Testis (tissue), 5 donors: ENCODE measurements at places on chromosomes 5 and 9. TPM values are rescaled to one million over a fixed set of nuclear protein-coding genes. Genes with fewer than 3 reads are reported as not detected.

C9 gene
- 0.95 TPM for polyA plus RNA-seq

RANBP17 gene
- polyA plus RNA-seq = 34.1 TPM

ANKS6 gene
- 12.8 TPM for polyA plus RNA-seq

EGFL7 gene
- polyA plus RNA-seq = 68.5 TPM

SLC25A48 gene
- 1.8 TPM for polyA plus RNA-seq

- DNase-seq = no peak
- no peaks in the 10 kb centered on the region for H3K4me1 ChIP-seq
- H3K27ac ChIP-seq = no peak overlapping the region
Observed at GRCh38 chr9:97895695-97896332, 26.5 kb downstream of the TRMO start.

DNA sequence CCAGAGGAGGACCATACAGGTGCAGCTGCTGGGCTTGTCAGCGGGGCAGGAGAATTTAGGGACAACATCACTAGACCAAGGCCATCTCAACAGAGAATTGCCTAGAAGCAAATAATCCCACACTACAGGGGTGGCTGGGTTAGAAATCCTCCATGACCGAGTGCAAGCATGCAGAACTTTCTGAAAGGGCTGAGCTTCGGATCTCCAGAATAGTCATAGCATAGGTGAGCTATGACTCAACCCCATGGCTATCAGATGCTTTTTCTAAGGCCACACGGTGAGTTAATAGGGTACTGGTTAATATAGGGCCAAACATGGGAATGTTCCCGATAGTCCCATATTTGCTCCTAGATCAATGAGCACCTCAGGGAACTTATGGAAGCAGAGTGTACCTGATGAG, 4.2 kb downstream of the KCNIP1 start:
- peaks cover 13% of the 10 kb centered on the region for H3K4me1 ChIP-seq
- no peaks in the 10 kb centered on the region for H3K27me3 ChIP-seq
- H3K27ac ChIP-seq = no peak overlapping the region
- DNase-seq = no peak
- H3K36me3 ChIP-seq = no peaks in the 10 kb centered on the region

DNA sequence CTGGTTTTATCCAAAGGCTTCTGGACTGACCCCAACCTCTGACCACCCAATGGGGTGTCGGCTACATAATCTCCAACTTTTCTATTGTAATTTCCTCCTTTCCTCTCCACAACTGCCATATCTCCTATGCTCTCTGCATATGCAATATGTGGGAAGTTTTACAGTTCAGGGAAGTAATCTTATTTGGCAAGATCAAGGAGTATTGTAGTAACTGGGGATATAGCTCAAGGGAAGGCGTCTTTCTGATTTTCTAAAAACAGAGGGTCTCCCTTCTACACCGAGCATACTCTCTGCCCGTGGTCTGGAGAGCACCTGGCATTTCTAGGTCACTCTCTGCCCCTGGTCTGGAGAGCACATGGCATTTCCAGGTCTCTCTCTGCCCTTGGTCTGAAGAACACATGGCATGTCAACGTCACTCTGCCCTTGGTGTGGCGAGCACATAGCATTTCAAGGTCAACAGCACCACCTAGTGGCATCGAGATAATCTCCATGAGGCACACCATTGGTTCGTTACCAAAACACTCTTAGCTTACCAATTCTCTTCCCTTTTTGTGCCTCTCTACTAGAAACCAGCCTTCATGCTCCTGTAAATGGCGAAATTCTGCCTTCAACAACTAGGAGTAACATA, 616.4 kb upstream of the NUDT12 start:
- H3K4me1 ChIP-seq = no peaks in the 10 kb centered on the region
- no peaks in the 10 kb centered on the region for H3K36me3 ChIP-seq

DNA sequence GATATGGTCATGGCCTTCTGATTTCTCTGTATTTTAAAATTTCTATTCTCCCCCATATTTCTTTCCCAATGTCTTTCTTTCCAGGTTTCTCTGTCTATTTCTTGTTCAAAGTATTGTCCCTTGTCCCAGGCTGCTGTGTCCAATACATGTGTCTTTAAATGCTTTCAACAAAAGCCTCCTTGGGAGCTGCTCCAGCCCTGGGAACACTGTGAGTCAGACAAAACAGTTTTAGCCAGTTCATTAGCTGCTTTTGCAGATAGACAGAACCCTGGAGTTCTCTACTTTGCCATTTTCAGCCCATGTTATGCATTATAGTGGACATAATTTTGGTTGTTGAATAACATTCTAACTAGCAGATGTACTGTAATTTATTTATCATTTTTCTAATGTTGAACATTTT, 20.5 kb upstream of the JAK2 start:
- H3K27ac ChIP-seq = no peak overlapping the region
- H3K27me3 ChIP-seq = no peaks in the 10 kb centered on the region
- no peaks in the 10 kb centered on the region for H3K36me3 ChIP-seq
- no peak overlapping the region for H3K4me3 ChIP-seq

- no peak overlapping the region for H3K4me3 ChIP-seq
- no peak for DNase-seq
- no peaks in the 10 kb centered on the region for H3K27me3 ChIP-seq
- no peaks in the 10 kb centered on the region for H3K4me1 ChIP-seq
- no peak overlapping the region for H3K27ac ChIP-seq
- H3K36me3 ChIP-seq = no peaks in the 10 kb centered on the region
Observed at GRCh38 chr9:72539824-72540347, 18.5 kb downstream of the TMC1 start.

- H3K4me3 ChIP-seq = no peak overlapping the region
- no peaks in the 10 kb centered on the region for H3K36me3 ChIP-seq
- no peaks in the 10 kb centered on the region for H3K27me3 ChIP-seq
- no peak overlapping the region for H3K27ac ChIP-seq
Observed at GRCh38 chr5:107402434-107403227, 268.1 kb downstream of the EFNA5 start.

DNA sequence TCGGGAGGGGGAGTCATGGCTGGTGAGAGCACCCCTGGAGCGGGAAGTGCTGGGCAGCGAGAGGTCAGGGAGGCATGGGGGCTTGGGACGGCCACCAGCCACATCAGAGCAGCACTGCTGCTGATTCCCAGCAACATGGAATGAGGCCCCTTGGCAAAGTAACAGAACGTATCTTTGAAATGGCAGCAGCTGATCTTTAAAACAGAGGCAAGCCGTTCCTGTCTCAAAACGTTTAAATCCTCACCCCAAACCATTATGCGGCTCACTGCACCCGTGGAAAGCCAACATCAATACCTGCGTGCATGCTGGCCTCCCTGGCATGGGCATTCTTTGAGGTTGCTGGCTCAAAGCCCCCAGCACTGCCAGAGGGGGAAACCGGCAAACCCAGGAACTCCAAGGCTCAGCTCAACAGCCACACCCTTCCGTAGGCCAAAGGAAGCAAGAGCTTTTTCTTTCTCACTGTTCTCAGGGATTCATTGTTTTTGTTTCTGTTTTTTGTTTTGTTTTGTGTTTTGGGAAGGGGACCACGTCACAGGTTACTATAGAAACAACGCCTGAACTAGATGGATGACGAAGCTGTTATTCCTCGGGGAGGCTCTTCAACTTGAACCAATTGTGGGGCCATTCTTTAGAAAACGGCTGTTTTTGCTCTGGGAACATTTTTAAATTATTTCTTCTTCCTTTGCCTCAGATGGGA, 28.1 kb upstream of the OBP2B start:
- no peak overlapping the region for H3K4me3 ChIP-seq
- H3K36me3 ChIP-seq = no peaks in the 10 kb centered on the region
- DNase-seq = peak; percentile 57
- H3K27ac ChIP-seq = peak overlapping the region; percentile 72
- no peaks in the 10 kb centered on the region for H3K27me3 ChIP-seq
- H3K4me1 ChIP-seq = peaks cover 18% of the 10 kb centered on the region

DNA sequence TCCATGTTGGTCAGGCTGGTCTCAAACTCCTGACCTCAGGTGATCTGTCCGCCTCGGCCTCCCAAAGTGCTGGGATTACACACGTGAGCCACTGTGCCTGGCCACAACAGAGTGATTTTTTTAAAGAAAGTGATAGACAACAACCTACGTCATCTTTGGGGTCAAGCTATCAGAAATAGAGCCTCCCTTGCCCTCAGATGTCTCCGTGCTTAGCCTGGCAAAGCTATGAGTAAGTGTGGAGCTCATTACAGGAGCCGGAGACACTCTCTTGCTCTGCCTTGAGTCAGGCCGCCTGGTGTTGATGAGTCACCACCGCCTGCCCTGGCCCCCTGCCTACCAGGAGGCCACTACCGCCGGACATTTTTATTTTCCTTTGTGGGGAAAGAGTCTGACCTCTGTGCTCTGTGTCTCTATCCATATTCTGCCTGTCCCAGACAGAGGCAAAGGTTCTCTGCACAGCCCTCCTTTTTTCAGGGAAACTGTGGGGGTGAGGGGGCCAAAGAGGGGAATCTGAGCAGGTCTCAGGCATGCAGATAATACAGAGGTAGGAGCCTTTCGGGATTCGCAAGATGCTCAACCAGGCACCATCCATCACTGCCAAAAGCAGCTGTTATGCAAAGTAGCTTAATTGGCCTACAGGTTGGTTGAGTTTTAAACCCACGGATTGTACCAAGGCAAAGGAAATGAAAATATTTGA, 123.7 kb upstream of the CPEB4 start:
- peaks cover 5% of the 10 kb centered on the region for H3K4me1 ChIP-seq
- no peak overlapping the region for H3K27ac ChIP-seq
- no peaks in the 10 kb centered on the region for H3K36me3 ChIP-seq
- DNase-seq = peak; percentile 50
- no peak overlapping the region for H3K4me3 ChIP-seq

GRCh38 chr9:69293156-69293555, 31.9 kb upstream of the ENTREP1 start:
- H3K4me1 ChIP-seq = no peaks in the 10 kb centered on the region
- no peaks in the 10 kb centered on the region for H3K36me3 ChIP-seq
- no peaks in the 10 kb centered on the region for H3K27me3 ChIP-seq
- DNase-seq = no peak
- no peak overlapping the region for H3K27ac ChIP-seq

DNA sequence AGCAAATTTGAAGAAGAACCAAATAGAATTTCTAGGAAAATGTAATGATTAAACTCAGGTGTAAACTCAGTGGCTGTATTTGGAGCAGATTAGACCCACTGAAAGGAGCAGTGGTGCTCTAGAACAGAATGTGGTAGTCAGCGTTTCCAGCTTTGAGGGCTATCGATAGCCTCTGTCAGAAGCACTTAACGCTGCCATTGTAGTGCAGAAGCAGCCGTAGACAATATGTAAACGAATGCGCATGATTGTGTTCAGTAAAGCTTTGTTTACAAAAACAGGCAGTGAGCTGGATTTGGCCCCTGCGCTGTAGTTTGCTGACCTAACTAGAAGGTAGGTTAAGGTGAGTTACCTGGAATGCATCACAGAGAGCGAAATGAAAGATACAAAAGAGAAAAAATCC, 72.0 kb downstream of the FAM78A start:
- H3K36me3 ChIP-seq = no peaks in the 10 kb centered on the region
- no peak overlapping the region for H3K4me3 ChIP-seq
- no peak for DNase-seq
- no peaks in the 10 kb centered on the region for H3K4me1 ChIP-seq
- no peaks in the 10 kb centered on the region for H3K27me3 ChIP-seq

DNA sequence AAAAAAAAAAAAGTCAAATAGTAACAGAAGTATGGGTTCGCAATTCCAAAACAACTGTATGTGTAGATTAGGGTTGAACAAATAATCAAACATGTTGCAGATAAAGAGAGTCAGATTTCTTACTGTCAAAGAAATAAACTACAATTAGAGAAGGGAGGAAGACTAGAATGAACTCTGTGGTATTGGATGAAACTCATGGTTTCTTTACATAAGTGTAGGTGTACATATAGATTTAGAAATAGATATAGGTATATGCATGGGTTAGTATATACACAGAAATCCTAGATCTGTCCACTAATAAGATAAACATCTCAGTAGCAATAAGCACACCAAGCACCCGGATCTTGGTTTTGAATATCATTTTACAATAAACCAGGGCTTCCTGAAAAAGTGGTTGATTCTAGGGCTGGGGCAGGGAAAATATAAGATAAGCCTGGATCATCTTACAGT, 21.3 kb downstream of the DTWD2 start:
- no peaks in the 10 kb centered on the region for H3K36me3 ChIP-seq
- no peaks in the 10 kb centered on the region for H3K4me1 ChIP-seq
- DNase-seq = no peak
- H3K27ac ChIP-seq = no peak overlapping the region
- H3K27me3 ChIP-seq = no peaks in the 10 kb centered on the region

- no peak overlapping the region for H3K27ac ChIP-seq
- H3K36me3 ChIP-seq = no peaks in the 10 kb centered on the region
- H3K4me1 ChIP-seq = peaks cover 10% of the 10 kb centered on the region
- peak; percentile 39 for DNase-seq
- H3K27me3 ChIP-seq = no peaks in the 10 kb centered on the region
Observed at GRCh38 chr5:172798422-172799215, 27.6 kb upstream of the DUSP1 start.

DNA sequence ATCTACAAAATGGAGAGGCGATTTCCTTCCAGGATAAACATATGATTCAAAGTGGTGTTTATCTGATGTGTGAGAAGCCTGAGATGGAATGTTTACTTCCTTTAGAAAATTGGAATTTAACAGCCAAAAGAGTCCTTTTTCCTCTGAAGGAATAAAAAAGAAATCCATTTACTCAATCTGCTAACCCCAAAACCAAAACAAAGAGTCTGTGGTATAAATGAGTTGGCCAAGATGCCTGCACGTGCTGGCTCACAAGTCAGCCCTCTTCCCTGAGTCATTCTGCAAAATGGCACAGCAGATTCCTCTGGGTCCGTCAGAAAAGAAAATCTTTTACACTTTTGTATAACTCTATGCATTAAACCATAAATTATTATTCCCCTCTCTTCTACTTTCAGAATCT, 60.8 kb downstream of the EBF1 start:
- no peak overlapping the region for H3K27ac ChIP-seq
- H3K4me3 ChIP-seq = no peak overlapping the region
- DNase-seq = no peak
- peaks cover 2% of the 10 kb centered on the region for H3K4me1 ChIP-seq

DNA sequence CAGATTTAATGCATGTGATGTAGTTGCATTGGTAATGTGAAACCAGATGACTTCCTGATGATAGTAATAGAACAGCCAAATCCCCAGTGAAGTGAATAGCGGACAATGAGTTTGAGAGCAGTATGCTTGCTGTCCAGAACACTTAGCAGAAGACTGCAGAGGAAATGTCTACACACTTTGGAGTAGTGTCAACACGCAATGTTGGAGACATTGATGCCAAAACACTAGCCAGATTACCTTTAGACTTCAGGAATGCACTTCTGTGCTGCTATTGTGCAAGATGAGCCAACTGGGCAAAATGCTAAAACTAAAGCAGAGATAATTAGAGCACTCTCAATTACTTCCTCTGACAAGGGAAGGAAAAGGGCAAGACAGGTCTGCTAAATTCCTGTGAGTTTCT, 176.7 kb downstream of the PRDM9 start:
- H3K4me3 ChIP-seq = no peak overlapping the region
- no peak overlapping the region for H3K27ac ChIP-seq
- H3K36me3 ChIP-seq = no peaks in the 10 kb centered on the region
- no peak for DNase-seq

- H3K27ac ChIP-seq = peak overlapping the region; percentile 96
- H3K36me3 ChIP-seq = no peaks in the 10 kb centered on the region
- no peaks in the 10 kb centered on the region for H3K27me3 ChIP-seq
- peaks cover 8% of the 10 kb centered on the region for H3K4me1 ChIP-seq
Observed at GRCh38 chr5:131634666-131634995, 398 bp downstream of the RAPGEF6 start.

- H3K4me1 ChIP-seq = no peaks in the 10 kb centered on the region
- H3K27ac ChIP-seq = no peak overlapping the region
- no peak overlapping the region for H3K4me3 ChIP-seq
- H3K36me3 ChIP-seq = no peaks in the 10 kb centered on the region
- DNase-seq = no peak
Observed at GRCh38 chr9:80615964-80616363, 1044.2 kb downstream of the TLE4 start.

- no peak for DNase-seq
- no peaks in the 10 kb centered on the region for H3K36me3 ChIP-seq
Observed at GRCh38 chr5:96869372-96869641, 7.0 kb upstream of the ERAP2 start.
